ENCODE measurements at places on chromosomes 16 and 17.

- no peak for DNase-seq
Observed at GRCh38 chr16:47713225-47713595, 252.1 kb downstream of the PHKB start.

DNA sequence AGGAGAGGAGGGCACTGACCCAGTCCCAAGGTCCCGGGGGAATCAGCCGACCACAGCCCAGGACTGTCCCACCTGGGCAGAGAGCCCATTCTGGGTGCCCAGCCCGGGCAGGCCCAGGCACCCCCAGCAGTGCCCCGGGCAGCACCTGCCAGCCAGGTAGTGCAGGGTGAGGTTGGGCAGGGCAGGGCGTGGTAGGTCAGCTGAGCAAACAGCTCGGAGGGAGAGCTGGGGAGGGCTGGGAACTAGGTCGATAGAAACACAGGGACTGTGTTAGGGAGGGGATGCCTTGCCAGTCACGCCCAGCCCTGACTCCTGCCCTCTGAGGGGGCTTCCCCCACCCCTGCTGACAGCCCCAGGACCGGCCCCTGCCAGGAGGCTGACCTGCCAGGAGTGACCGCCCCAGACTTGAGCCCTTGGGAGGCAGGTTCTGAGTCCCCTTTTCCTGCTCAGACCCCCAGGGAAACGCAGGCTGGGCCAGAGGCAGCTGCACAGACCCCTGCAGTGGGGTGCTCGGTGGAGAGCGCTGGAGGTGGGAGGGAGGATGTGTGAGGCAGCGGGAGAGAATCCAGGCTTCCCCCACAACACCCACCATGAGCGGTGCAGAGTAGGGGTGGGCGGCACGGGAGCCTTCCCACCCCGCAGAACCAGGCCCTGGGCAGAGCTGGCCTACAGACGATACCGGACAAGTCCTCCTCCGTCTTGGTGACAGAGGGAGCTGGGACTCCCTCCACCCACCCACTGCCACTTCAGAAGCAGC is 4.7 kb downstream of the HS3ST6 start:
- DNase-seq, result no peak

GRCh38 chr17:44146375-44147346 is 4.9 kb downstream of the HROB start:
- no peak for DNase-seq

- DNase-seq, result no peak
Observed at GRCh38 chr17:55654022-55654421, 68.6 kb downstream of the TMEM100 start.

DNA sequence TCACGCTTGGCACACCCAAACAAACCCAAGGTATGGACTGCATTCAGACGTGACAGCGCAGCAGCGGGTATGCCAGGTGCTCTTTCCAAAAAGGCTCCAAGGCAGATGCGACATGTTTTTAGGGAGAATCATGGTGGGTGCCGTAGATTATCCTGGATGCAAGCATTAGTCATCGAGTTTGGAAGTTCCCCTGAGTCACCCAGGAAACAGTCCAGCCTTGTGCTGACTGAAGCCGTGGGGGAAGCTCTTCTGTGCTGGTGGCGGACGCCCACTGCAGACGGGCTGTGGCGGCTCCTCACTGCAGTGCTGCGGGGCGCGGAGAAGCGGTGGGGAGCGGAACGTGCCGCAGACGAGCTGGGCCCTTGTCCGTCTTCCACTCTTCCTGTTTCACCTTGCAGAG is 13.9 kb downstream of the JPT2 start:
- no peak for DNase-seq

DNA sequence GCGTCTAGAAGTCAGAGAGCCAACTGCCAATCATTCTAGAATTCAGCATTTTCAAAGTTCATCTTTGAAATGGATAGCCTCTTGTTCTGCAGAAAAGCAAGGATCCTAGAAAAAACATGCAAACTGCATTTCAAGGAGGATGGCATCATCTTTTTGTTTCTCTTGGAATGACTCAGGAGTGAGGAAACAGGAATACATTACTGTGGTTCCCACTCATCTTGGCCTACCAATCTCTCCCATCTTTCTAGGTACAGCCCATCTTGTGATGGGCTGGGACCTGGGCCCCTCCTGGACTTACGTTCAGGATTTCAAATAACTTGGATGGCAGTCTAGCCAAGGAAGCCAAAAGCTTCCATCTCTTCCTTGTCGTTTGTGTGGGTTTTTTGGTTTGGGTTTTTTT is 363.4 kb downstream of the CDH13 start:
- DNase-seq, result no peak

- no peak for DNase-seq
Observed at GRCh38 chr17:30000001-30000754, 58.7 kb downstream of the EFCAB5 start.

DNA sequence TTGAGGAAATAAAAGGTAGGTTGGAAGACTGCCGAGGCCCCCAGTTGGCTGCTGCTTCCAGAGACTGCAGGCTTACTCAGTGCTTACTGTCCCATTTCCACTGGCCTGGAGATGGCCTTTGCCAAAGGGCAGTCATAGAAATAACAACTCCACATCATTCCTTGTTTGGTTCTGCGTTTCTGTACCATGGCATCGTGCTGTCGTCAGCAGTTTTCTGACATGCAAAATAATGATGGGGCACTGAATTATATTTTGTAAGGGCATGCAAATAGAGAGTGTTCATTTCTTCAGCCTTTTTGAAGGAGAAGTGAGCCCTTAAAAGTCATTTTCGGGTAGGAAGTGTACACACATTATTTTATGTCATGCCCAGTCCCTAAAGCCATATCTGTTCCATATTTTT is 88.9 kb downstream of the RBFOX1 start:
- DNase-seq, result no peak

GRCh38 chr17:6387442-6387841 is 47.5 kb downstream of the AIPL1 start:
- DNase-seq, result no peak

DNA sequence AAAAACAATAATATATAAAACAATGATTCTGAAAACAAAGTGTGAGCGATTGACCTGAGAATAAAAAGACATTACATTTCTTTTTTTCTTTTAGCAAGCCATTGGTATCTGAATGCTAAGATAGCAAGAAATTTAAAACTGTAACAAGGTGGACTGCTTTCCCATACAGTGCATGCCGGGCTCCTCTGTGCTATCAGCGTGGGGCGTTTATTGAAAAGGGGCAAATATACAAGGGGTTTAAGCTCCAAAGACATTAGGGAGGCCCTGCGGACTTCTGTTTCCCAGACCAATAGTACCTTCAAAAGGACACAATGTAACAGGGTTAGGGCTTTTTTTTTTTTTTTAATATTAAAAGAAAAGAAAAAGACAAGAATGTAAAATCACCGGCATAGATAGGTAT is 261.3 kb downstream of the ZFHX3 start:
- no peak for DNase-seq

DNA sequence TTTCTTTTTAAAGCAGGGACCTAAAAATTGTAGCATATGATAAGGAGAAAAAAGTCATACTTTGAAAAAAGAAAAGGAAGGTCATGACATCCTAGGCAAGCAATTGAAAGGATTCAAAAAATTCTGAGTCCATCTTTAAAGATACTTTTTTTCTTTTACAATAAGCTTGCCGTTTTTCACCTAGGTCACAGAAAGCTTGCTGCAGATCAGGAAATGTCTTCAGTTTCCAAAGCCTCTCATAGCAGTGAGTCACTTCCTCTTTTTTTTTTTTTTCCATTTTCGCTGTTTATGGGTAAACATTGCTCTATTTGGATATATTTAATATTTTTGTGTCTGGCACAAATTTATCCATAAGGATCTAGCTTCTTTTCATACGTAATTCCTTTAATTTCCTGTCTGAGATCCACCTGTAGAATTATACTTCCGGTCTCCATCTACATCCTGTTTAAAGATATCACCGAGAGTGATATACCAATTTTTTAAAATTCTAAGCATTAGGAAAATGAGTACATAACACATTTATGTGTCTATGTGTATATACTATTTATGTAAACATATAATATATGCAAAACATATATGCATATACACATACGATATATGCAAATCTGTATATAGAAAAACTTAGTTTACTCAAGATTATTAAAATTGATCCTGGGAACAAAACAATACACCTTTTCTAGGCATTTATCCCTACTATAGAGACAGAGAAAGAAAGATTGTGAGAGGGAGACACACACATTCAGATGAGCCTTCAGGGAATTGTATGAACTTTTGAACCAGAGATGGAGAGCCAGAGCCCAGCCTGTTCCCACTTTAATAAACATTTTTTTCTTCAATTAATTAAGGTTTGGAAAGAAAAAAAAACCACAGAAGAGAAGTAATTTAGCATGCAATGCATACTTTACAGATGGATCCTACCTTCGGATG is 134.4 kb downstream of the SKAP1 start:
- no peak for DNase-seq

- DNase-seq, result no peak
Observed at GRCh38 chr17:57311281-57312216, 55.2 kb downstream of the MSI2 start.

DNA sequence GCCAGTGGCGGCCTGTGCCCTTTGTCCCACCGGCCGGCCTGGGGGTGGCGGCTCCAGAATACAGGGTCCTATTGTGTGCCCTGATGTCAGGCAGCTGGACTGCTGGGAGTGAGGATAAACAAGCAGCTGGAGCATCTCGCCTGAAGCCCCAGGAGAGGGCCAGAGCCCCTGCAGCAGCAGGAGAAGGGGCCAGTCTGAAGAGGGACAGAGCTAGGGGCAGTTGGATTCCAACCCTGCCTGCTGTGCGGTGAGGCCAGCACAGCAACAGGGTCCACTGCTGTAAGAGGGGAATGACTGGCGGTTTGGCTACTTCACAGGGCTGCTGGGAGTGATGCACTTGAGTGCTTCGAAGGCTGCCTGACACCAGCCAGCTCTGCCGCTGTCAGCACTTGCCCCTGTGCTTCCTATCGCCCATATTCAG is 25.0 kb downstream of the RAB11FIP4 start:
- DNase-seq, result no peak

GRCh38 chr17:65750631-65751115 is 189.2 kb upstream of the AXIN2 start:
- no peak for DNase-seq

DNA sequence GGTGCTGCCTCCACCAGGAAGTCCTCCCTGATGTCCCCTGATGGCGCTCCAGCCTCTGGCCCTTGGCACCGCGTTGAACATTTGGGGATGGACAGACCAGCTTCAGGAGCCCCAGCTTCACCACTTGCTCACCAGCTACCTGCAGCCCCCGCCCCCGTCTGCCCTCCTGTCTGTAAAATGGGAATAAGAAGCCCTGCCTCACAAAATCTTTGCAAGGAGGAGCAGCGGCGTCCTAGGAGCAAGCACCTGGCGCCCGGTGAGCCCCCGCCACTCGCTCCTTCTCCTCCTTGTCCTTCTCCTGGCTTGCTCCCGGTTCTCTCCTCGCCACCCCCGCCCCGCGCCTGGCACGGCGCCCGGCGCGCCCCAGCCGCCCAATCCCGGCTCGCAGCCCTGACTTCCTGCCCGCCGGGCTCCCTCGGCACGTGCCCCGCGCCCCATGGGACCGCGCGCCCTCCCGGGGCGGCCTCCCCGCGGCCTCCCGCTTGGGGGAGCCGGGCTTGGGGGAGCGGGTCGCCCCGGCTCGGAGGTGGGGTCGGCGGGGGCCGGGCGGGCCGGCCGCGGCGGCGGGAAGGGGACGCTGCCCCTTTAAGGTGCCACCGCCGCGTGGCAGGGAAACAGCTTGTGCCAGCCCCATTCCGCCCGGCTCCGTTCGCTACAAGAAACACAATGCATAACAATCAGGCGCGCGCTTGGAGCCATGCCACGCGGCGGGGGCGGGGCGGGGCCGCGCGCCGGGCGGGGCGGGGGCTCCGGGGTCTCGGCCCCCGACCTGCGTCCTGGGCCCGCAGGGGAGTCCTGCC is 9.1 kb upstream of the PPP1R1B start:
- peak; percentile 41 for DNase-seq

GRCh38 chr16:85554114-85554888 is 58.8 kb upstream of the GSE1 start:
- no peak for DNase-seq

DNA sequence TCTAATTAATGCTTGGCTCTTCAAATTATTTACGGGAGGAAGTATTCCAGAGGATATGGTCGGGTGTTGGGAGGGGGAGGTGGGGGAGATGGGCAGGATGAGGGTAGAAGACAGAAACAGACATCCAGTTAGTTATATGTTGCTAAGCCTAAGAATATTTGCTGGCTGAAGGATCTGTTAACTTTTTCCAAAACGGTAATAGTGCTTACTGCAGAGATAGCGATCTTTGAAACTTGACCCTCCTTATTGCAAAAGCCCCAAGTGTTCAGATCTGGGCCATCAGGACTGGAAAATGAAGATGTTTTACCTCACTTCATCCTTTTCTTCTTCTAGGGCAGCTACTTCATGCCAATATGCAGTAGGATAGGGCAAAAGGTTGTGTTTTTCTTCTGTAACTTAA is 27.0 kb upstream of the MMD start:
- DNase-seq, result no peak

DNA sequence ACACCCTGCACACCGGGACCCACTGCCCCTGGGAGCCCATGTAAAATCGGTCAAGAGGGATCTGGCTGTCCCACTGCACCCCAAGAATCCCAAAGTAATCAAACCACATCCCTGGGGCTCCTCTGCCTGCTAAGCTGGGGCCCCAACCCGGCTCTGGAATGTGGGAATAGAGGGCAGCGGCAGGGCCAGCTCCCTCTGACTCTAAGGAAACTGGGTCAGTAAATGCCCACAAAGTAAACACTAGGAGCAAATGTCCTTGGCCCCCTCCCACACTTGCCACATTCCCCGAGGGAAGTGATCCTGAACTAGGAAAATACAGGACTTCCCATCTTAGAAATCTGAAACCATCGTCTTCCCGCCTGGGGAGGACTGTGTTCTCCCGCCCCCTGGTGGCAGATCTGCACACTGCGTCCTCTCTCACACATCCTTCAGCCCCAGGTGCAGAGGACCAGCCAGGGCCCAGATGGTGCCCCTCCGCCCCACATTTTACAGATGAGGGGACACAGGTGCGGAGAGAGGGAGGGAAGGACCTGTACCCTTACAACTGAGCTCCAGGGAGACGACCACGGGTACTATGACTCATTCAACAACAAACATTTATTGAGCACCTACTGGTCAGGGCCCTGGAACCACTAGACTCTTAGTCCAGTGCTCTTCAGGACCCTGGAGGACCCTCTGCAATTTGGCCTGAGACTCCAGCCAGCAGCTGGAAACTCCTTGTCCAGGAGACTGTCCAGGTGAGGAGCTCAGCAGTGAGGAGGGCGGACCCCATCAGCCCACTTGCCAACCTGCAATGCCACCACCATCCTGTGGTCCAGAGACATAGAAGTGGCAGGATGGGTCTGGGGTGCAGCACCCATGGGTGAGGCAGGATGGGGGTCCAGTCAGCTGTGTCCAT is 10.1 kb downstream of the P3H4 start:
- peak; percentile 70 for DNase-seq

GRCh38 chr16:31148896-31149295 is 970 bp downstream of the PRSS36 start:
- DNase-seq, result no peak

- no peak for DNase-seq
Observed at GRCh38 chr17:48043176-48043575, 5.0 kb upstream of the NFE2L1 start.

GRCh38 chr16:31181102-31181830 is 1.3 kb downstream of the FUS start:
- DNase-seq, result no peak
